ENCODE measurements at places on chromosomes 13 and 19. TPM values are rescaled to one million over a fixed set of nuclear protein-coding genes. Genes with fewer than 3 reads are reported as not detected.

C19orf73 gene
- total RNA-seq: 2.1 TPM

TMEM190 gene
- total RNA-seq: not detected

F7 gene
- total RNA-seq: not detected

ATP8B3 gene
- total RNA-seq: 0.80 TPM

ZNF701 gene
- 35.2 TPM for total RNA-seq

DNA sequence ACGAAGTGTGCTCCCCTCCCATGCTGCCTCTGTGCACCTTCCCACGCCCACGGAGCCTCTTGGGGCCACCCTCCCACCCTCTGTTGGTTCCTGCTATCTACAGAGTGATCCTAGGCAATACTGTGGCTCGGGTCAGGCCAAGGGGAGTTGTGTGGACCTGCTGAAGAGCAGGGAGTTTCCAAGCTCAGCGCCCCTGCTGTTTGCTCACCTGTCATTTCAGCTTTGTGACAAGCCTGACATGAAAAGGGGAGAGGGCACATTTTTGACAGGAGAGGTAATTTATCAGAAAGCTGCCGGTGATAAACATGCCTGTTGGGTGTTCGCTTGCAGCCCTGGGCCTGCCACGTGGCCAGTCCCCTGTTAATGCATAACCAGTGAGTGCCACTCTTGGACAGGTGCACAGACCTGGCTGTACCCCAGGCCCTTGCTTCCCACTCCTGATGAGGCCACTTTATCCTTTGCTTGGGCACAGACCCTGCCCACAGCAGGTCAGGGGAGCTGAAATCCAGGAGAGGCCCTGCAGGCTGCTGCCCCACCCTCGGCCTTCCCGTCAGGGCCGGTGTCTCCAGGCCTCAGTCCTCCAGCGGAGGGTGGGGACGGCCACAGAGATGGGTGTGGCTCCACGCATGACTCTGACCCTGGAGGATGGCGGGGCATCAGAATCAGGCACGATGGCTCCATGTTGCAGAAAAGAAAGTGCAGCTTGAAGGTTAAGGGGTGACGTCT is 201.5 kb upstream of the GPR12 start:
- peak; percentile 86 for DNase-seq

DNA sequence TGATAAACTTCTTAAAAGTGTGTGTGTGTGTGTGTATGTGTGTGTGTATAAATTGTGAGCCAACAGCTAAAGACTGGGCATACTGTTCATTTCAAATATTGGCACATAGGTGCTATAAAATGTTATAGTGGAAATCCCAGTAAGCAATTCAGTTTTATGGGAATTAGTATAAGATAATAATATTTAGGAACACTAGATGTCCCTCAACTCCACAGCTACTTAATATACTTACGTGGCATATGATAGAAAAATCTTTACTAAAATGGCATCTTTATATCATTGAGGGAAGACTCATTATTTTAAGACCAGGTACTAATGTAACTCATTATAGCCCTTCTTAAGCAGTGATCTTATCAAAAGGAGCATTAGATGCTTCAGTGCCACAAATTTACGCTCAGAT is 266.2 kb downstream of the MAB21L1 start:
- DNase-seq: no peak

DNA sequence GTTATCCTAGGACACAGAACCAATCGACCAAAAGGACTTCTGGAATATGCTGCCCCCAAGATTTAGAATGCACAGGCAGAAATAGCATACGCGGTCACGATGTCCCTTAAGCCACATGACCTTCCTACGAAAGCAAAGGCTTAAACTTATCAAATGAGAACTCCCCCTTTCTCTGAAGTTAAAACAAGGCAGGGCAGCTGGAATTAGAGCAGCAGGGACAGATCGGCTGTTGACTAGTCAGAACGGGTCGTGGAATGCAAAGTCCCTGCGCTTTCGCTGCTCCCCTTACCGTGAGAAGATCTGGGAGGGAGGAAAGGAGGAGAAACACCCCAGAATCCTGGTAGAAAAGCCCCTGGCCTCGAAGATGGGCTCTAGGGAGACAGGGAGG is 799 bp upstream of the USPL1 start:
- no peak for DNase-seq

DNA sequence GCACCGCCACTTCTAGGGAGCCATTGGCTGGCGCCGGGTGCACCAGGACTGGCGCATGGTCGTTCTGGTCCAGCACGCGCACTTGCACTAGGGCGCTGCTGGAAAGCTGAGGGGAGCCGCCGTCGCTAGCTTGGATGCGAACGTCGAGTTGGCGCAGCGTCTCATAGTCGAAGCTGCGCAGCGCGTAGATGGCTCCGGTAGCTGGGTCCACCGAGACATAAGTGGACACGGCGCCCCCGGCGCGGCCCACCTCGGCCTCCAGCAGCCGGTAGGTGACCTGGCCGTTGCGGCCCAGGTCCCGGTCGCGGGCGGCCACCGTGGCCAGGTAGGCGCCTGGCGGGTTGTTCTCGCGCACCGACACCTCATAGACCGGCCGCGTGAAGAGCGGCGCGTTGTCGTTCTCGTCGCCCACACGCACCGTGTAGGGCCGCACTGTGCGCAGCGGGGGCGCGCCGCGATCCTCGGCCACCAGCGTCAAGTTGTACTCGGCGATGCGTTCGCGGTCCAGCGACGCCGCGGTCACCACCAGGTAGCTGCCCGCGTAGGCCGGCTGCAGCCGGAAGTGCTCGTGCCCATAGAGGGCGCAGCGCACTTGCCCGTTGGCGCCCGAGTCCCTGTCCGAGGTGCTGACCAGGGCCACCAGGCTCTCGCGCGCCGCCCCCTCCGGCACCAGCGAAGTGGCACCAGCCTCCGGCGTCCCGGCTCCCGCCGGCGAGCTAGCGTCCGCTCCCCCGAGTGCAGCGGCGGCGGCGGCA is 1.7 kb downstream of the PCDH8 start:
- peak; percentile 57 for DNase-seq

DNA sequence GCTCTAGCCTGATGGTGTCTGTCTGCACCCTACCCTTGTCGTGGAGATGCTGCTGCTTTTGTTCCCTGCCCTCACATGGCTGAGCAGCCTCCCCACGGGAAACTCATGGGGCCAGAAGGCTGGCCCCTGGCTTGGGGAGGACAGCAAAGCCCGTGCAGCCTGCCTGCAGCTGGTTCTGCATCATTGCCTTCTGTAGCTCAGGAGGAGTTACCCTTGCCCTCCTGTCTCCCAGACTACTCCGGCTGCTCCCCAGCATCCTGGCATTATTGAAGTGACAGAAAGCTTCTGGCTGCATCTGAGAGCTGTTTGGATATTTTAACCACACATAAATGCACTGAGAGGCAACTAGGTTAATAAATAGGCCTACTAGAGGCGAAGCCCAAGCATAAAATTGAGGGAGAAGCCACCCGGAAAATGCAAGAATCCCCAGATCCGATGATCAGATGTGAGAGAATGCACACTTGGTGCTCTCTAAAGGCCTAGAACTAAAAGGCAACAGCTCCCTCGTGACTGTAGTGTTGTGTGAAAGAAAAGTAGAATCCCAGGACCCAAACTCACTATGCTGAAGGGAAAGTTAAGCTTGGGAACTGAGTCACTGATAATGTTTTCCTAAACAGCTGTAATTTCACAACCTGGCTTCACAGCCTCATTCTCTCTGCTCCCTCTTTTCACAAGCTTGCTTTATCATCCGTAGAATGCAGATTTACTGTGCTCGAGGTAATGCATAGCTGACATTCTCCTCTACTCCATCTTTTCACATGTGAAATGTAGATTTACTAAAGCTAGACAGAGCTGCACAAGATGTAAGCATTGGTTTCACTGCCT is 110.8 kb downstream of the TNFRSF19 start:
- no peak for DNase-seq

- DNase-seq: no peak
Measured at GRCh38 chr19:3319643-3320353, 46.6 kb upstream of the NFIC start.

DNA sequence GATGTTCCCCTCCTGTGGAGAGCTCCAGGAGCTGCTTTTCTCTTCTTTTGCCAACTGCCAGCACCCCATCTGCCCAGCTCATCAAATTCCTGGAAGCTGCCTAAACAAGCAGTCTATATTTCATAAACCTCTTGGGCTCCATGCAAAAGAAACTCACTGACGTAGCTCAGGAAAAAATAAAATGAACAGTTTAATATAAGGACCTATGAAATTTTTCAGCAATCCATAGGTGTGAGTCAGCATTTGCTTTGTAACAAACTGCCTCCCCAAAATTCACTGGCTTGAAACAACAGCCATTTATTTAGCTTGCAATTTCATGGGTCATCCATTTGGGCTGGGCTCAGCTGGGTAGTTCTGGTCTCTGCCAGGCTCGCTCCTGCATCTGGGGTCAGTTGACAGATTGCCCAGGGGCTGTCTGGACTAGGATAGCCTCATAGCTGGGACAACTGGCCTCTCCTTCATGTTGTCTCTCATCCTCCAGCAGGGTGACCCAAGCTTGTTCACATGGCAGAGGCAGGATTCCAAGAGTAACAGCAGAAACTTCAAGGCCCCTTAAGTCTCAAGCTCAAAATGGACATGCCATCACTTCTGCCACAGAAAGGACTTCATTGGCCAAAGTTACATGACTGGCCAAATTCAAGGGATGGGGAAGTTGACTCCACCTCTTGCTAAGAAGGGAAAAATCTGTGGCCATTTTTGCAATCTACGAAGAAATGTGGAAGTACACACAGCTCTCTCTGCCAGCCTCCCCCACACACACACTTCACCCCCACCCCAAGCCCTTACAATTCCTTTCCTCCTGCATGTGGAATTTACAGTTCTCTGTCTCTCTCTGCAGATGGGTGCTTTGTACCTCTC is 7.9 kb upstream of the PVR start:
- DNase-seq: no peak

DNA sequence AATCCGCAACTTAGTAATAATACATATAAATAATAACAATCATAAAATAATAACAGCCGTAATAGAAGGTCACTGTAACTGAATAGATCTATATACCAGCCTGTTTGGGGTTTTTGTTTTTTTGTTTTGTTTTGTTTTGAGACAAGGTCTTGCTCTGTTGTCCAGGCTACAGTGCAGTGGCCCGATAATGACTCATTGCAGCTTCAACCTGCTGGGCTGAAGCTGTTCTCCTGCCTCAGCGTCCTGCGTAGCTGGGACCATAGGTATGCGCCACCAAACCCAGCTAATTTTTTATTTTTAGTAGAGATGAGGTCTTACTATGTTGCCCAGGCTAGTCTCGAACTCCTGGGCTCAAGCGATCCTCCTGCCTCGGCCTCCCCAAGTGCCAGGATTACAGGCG is 950 bp downstream of the IGSF23 start:
- no peak for DNase-seq

GRCh38 chr13:71219698-71220415 is 647.1 kb downstream of the DACH1 start:
- no peak for DNase-seq

- DNase-seq: no peak
Measured at GRCh38 chr19:41325947-41326706, 16.2 kb downstream of the CCDC97 start.
